ENCODE measurements at places on chromosomes 12 and 14.

GRCh38 chr12:75977590-75977951 is 54.0 kb downstream of the PHLDA1 start:
- DNase-seq = no peak

GRCh38 chr14:57480051-57480450 is 13.6 kb downstream of the CCDC198 start:
- DNase-seq = no peak

DNA sequence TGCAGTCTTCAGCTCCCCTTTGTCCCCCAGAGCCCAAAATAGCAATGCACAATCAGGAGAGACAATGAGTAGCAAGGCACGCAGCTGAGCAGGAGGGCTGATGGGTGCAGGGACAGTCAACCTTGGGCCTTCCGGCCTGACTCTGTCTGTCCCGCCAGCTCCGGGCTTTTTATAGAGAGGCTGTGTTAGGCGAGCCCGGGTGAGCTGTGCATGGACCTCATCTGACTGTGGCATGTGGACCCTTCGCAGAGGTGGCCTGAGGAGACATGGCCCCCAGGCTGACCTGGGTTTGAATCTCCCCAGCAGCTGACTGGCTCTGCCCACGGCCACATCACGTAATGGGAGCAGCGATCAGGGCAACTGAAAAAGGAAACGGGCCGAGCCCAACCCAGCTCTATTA is 177.9 kb downstream of the TSPAN9 start:
- DNase-seq = no peak

DNA sequence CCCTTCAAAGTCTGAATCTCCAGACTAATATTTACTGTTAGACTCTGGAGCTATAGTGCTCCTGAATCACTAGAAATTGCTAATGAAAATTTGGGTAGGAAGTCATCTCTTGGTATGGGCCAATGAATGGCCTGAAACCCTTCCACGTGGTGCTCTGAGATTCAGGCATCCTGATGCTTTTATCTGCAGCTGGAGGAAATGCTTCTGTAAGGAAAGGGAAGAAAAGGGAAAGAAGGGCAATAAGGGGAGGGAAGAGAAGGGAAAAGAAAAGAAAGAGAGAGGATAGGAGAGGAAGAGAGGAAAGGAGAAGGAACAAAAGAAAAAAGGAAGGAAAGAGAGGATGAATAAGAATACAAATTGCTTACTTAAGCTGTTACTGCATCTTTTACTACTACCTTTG is 182.3 kb downstream of the GRIP1 start:
- DNase-seq = no peak

GRCh38 chr12:32947206-32948067 is 50.9 kb upstream of the PKP2 start:
- no peak for DNase-seq

DNA sequence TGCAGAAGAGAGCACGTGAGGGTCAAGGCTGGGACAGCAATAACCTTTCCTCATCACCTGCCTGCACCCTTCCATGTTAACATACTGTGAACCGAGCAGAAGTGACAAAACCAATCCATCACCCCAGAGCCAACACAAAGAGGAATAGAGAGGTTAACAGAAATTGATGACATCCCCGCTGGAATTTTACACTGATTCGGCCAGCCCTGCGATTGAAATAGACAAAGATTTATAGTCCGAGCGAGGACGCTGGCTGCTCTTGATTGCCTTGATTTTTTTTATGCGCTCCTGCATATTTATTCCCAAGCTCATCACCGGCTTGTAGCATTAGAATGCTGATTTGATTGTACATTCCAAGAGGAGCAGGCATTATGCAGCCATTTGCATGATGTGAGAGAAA is 729.7 kb downstream of the BCL11B start:
- DNase-seq = no peak

DNA sequence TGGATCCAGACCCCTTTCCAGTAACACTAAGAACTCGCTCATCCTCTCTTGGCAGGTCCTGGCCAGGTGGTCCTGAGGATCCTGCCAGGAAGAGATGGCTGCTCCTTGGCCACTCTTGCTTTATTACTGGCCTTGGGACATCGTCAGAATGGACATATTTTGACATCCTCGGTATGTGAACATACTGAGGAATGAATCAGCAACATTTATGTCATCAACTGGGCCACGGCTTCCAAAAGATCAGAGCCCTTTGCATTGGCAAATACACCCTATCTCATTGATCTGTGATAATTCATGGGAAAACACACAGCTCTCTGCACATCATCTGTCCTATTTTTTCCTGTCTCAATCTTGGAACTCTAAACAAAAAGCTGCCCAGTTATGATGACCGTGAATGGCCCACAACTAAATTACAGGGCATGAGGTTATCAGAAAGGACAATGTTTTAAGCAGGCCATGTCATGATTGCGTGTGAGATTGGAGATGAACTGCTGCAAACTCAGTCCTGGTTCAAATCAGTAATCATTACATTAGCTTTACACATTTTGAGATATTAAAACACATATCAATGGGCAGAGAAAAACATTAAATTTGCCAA is 1325.8 kb downstream of the AACS start:
- no peak for DNase-seq

DNA sequence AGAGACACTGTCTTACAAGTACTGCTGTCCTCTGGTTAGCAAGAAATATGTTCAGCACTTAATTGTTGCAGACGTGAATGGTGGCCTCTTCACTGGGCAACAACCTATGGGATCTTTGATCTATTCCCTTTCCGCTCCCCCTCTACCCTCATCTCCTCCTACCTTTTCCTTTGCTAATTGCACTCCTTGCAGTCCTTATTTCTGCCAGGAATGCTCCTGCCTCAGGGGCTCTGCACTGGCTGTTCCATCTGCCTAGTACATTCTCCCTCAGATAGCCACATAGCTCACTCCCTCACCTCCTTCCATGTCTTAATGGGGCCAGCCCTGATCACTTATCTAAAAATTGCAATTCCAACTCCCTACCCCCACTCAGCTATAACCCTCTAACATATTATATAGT is 4.5 kb upstream of the NFYB start:
- no peak for DNase-seq

- DNase-seq = no peak
Measured at GRCh38 chr12:6968426-6968825, 2.0 kb downstream of the PHB2 start.

DNA sequence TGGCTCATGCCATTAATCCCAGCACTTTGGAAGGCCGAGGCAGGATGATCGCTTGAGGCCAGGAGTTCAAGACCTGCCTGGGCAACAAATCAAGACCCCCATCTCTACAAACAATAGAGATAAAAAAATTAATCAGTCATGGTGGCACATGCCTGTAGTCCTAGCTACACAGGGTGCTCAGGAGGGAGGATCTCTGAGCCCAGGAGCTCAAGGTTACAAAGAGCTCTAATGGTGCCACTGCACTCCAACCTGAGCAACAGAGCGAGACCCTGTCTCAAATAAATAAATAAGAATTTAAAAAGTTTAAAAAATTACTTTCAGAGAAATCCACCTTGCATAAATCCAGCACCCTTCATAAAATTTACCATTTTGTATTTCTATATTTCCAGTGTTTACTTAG is 2.2 kb downstream of the KLRF1 start:
- no peak for DNase-seq

GRCh38 chr14:74459289-74459946 is 33.4 kb upstream of the SYNDIG1L start:
- peak; percentile 73 for DNase-seq

DNA sequence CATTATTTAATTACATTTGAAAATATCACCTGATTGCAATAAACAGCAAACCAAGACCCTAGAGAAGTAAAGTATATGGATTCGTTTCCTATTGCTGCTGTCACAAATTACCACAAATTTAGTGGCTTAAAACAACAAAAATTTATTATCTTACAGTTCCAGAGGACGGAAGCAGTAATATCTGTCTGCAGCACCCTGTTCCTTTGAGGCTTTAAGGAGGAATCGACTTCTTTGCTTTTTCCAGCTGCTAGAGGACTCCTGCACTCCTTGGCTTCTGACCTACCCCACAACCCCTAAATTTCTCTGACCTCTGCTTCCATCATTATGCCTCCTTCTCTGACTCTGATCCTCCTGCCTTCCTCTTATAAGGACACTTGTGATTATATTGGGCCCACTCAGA is 23.8 kb upstream of the PPM1A start:
- no peak for DNase-seq

DNA sequence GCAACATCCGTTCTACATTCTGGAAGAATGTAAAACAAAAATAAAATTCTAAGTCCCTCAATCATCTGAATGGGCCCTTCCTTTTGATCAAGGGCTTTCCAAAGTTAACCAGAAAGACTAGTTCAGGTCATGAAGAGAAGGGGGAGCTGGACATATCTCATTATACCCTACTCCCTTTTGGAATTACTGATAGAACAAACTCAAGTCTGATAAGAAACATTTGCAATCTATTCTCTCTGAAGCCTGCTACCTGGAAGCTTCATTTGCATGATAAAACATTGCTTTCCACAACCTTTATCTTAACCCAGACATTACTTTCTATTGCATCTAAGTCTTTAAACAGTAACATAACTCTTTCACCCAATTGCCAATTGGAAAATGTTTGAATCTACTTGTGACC is 8.3 kb upstream of the ACSM4 start:
- no peak for DNase-seq

DNA sequence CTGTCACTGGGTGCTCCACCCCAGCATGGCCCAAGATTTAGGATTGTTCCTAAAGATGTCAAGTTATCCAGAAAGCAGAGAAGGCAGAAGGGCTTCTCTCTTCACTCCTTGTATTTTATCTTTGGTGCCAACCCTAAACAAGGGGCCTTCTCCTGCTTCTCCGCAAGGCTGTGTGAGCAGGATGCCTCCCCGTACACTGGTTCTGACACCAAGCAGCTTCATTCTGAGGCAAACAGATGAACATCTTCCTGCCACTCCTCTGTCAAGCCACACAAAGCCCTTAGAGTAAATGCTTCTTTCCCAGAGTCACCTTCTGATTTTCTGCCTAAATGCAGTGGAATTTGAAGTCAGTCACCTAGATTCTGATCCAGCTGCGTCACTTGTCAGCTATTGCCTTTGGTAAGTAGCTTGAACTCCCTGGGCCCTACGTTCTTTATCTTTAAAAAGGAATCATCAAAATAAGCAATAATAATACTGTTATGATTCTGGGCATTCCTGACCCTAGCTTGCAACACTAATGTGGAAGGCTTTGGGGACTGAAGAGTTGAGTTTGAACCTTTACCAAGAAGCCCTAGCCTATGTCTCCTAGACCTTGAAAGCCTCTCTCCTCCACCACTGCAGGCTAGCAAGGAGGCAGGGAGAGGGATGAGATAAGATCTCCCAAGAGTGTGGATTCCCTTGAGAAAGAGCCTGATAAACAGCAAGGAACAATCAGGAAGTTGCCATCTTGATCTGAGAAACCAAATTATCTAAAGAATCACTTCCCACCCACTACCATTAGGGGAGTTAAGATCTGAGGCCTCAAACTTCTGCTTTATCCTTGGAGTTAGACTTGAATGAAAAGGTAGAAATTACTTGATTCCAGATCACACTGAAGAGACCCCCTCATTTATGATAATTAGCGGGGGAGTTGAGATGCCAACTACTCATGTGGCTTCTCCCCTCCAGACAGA is 5.7 kb downstream of the KRT73 start:
- no peak for DNase-seq

DNA sequence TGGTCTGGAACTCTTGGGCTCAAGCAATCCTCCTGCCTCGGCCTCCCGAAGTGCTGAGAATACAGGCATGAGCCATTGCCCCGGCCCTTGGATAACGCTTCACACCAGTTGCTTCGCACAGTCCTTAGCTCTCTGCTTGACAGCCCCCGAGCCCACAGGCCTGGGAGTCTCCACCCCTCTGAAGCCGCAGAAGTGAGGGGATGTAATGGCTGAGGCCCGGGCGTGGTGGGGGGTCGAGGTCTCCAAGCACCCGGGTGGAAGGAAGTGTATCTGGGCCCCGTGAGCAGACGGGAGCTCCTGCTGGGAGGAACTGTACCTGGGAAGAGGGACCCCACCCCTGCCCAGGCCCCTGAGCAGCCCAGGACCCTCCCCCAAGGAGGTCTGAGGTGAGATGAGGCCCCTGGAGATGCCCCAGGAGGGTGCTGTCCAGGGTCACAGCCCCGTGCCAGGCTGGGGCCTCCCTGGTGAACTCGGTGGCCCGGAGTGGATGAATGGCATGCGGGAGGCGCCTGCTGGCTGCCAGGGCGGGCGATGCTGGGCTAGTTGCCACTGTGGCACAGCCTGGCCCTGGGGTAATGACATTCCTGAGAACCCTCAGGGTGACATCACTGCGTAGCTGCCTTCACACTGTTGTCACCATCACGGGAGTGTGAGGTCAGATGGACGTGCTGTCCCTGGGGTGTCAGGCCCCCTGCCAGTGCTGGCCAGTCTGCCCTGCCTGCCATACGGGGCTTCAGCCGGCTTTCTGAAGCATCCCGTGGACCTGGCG is 48.9 kb downstream of the KIF26A start:
- DNase-seq = no peak

- no peak for DNase-seq
Measured at GRCh38 chr14:103702497-103703432, 12.5 kb downstream of the XRCC3 start.

DNA sequence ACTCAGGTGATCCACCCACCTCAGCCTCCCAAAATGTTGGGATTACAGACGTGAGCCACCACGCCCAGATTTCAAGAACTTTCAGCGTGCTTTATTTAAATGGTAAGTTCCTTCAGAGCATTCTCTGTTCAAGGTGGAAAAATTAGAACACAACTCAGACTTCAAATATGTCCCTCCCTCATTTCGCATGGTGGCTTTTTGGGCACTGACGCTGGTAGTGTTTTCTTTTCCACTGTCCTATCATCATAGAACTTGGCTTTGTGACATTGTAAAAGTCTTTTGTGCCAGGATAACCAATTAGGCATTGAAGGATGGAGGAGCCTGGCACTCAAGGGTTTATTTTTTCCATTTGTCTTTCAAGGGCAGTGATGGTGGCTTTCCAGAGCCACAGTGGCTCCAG is 190.8 kb downstream of the NUAK1 start:
- DNase-seq = no peak

- DNase-seq = no peak
Measured at GRCh38 chr14:57464008-57464730, 29.5 kb downstream of the CCDC198 start.
